ENCODE measurements at places on chromosomes 3 and 15.

DNA sequence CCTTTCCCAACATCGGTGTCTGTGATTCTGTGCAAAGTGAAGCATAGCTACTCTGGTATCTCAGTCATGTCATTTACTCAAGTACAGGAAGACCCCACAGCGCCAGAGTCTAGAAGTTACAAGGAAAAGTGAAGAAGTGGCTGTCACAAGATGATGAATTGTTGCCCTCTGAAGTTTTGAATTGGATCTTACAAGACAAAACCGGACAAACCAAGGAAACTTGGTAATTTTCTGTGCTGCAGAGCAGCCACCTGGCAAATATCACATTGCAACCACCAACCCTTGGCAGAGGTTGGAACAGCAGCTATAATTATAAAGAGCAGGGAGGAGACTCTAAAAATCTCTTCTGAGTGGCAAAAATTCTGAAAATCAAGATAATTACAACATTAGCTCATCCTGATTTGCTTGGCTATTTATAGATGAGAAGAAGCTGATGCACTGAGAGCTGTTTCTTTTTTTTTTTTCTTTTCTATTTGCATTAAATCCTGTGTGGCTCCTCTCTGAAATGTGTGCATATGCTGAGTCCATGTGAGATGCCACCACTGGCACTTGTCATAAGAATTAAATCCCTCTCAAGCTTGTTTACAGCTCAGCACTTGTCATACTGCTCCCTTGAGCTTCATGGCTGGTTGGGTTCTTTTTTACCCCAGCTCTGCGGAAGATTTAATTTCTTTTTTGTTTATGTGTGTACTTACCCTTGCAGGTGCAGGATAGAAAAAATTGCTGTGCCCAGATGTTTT, 68.0 kb upstream of the MNS1 start:
- DNase-seq: no peak

DNA sequence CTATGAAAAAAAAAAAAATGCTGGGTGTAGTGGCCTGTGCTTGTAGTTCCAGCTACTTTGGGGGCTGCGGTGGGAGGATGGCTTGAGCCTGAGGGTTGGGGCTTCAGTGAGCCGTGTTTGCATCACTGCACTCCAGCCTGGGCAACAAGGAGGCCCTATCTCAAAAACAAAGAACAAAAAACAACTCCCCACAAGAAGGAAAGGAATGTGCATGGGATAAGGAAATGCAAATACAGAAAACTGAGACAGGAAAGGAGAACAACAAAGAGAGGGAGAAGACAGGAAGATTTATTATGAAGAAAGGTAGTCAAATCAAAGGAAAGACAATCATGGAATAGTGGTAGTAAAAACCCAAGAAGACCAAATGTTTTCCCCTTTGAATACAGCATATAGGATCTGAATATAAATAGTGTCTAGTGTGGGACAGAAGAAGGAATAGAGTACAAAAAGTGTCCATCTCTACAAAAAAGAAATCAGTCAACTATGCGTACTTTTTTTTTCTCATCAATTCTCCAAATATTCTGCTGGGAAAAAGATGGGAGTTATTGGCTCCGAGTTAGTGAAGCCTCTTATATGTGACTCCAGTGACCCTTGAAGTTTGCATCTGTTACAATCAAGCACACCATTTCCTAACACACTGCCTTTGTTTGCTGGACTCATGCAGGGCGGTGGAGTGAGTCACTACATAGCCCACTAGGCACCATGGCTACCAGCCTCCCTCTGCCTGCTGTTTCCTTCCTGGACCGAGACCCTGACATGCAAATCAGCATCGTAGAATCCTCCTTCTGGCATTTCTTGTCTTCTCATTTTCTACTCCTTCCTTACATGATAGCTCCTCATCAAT, 101.2 kb upstream of the PTX3 start:
- DNase-seq: no peak

GRCh38 chr3:106473576-106474475, 605.0 kb upstream of the CBLB start:
- no peak for DNase-seq

- no peak for DNase-seq
Measured at GRCh38 chr15:60208709-60209108, 189.1 kb downstream of the ANXA2 start.

DNA sequence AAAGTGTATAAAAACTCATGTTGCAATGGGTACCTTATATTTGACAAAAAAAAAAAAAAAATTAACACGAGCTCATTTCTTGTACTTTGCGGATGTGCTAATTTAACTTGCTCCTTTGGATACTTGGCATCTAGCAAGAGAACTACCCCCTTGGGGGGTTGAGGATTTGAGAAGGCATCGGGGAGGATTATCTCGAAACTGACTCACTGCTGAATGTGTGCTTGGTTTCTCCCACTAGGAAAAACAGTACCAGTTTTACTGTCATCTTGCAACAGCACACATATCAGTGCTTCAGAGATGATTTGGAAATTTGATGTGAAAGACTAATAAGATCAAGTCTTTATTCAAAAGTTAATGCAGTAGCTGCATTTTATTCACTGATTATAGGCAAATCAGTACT, 891 bp downstream of the EXOG start:
- no peak for DNase-seq
